ENCODE measurements at places on chromosomes 7 and 10.
A peak's percentile ranks its signal among the peaks of the same experiment; 100 is the strongest.

- ATAC-seq: no peak
Observed at GRCh38 chr10:106863549-106863948, 301.0 kb downstream of the SORCS1 start.

- no peak for ATAC-seq
Observed at GRCh38 chr7:3003936-3004335, 39.7 kb downstream of the CARD11 start.

DNA sequence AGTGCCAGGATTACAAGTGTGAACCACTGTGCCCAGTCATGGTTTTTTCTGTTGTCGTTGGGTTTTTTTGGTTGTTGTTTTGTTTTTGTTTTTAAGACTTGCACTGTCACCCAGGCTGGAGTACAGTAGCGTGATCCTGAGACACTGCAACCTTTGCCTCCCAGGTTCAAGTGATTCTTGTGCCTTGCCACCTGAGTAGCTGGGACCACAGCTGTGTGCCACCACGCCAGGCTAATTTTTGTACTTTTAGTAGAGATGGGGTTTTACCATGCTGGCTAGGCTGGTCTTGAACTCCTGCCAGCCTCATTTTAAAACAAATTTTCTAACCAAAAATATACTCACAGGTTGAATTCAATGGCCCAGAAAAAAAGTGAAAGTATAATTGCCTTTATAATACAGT, 174.1 kb downstream of the AHR start:
- ATAC-seq: no peak

DNA sequence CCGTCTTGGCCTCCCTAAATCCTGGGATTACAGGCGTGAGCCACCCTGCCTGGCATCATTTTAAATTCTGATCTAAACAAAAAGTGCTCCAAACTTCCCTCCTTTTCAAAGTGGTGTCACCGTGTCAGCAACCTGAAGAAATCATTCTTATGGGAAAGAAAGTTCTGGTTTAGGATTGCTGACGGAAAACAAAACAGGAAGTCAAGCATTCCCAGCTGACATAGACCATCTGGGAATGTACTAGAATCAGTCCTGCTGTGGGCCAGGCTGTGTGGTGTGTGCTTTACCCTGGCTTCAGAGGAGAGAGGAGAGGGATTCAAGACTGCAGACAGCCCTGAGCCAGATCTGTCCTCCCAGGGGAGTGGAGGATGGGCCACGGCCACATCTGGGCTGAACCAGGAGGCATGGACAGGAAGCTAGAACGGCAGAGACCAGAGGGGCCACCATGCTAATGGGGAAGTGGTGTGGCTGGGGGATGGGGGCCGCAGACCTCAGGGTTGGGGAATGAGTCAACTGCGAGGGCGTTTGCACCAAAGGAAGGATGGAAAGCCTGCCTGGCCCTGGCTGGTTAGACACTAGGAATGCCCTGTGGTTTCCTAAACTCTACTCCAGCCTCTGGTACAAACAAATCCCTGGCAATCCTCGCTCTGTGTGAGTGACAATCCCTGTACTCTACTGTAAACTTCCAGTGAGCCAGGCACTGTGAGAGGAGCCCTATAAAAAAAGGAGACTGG, 16.7 kb upstream of the CLIP2 start:
- peak; percentile 44 for ATAC-seq

DNA sequence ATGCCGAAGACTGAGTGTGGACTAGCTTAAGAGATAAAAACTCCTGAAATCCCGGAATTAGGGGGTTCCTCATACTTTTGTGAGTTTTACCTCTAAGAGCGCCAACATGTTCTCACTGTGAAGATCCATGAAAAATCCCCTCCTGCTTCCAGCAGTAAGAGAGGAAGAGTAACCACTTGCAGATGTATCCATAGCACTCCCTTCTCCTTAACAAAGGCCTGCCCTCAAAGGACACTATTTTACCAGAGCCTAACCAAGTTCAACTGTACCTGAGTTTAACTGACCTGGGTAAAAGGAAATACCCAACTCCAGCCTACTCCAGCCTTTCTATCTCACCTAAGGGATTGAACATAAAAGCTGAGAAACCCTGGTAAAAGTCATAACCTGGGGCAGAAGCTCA, 280.9 kb downstream of the POLR1F start:
- no peak for ATAC-seq

- ATAC-seq: no peak
Observed at GRCh38 chr7:134085311-134085710, 41.8 kb upstream of the LRGUK start.

DNA sequence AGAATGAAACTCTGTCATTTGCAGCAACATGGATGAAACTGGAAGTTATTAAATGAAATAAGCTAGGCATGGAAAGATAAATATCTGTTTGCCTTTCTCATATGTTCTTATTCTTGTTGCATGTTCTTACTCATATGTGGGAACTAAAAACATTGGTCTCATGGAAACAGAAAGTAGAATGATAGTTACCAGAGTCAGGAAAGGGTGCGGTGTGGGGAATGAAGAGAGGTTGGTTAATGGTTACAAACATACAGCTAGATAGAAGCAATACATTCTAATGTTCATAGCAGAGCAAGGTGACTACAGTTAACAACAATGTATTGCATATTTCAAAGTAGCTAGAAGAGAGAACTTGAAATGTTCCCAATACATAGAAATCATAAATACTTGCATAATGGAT, 105.1 kb downstream of the FAM107B start:
- no peak for ATAC-seq

GRCh38 chr7:2855386-2855785, 11.3 kb upstream of the GNA12 start:
- no peak for ATAC-seq

DNA sequence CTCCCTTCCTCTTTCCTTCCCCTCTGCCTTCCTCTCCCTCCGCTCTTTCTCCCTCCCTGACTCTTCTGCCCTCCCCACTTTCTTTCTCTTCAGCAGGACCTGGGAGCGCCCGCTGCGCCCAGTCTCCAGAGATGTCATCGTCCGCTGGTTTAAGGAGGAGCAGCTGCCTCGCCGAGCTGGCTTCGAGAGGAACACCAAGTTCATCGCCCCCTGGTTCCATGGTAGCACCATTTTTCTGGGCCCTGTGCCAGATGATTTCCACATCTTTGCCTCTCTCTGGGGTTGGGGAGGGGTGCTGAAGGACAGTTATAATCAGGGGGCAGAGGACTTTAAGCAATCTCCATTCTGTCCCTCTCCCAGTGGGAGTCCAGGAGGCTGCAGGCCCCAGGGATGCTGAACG, 71.6 kb downstream of the SH2D4B start:
- ATAC-seq: no peak

DNA sequence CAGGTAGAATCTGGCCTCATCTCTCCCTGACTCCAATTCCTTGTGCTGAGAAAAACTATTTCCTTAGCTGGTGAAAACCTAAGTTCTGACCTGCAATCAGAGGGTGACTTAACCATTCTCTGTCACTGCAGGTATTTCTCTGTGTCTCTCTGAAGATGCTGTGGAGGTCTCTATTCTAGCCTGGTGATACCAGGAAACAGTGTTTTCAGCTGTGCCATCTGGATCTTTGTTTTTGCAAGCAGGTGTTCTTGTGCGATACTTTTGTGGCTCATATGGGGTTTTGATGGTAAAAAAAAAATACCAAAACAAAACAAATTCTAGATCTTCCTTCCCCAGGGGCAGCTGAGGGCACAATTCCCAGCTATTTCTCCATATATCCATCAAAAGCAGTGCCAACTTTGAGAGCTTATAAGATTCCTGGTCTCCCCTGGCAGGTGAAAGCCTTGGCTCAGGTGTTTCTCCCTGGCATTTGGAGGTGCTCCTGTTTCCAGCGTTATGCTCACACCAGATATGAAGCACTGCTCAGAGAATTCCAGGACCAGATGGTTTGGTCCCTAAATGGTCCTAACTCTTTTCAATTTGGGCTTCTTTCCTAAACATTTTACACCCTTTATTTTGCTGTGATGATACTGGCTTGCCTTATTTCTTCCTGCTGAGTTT, 9.9 kb upstream of the NPVF start:
- ATAC-seq: no peak

GRCh38 chr10:29595636-29596225, 39.0 kb downstream of the SVIL start:
- ATAC-seq: no peak

DNA sequence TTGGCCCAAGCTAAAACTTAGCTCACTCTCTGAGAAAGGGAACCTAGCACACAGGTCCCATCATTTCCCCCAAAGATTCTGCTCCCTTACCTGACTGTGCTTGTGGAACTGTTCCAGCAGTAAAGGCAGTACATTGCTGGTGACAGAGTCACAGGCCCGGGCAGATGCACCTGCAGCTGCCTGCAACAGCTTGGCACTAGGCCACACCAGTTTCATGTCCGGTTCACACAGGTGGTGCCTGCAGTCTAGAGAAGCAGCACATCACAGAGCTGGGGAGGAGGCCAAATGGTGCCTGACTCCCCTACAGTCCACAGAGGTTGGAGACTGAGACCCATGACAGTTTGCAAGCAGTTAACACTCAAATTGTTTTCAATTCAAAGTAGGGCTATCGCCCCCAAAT, 22.2 kb downstream of the ZDHHC16 start:
- ATAC-seq: no peak

DNA sequence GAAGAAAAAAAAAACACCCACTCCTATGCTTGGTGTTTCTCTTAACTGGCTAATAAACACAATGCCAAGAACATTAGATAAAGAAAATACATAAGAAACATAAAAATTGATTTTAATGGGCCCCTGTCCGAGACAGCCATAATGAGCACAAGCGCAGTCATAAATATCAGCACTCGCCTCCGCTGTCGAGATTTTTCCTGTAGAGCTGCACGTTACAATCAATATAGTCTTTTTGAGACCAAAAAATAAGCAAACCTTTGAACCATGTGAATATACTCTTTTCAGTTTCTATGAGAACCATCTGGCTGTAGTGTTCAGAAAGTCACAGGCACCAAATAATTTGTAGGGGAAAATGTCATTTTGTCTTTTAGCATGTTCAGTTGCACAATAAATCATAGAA, 70.1 kb downstream of the MGMT start:
- no peak for ATAC-seq

- ATAC-seq: peak; percentile 14
Observed at GRCh38 chr7:149871576-149871975, 2.2 kb upstream of the ATP6V0E2 start.

- ATAC-seq: no peak
Observed at GRCh38 chr7:37095122-37095521, 353.5 kb downstream of the ELMO1 start.

DNA sequence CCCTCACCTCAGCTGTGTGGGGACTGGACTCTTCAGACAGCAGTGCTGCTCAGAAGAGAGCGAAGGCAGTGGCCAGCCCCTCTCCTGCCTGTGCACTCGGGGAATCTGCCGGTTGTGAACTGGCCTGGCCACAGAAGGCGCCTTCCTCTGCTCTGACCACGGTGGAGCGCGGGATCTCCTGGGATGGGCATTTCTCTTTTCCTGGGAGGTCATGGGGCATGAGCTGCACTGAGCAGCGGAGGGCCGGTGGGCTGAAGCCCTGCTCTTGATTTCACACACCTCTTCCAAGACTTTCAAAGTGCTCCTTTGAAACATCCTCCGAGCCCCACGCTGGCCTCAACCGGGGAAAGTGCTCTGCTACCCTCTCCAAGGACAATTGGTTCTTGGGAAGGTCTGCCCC, 125.6 kb upstream of the FAM20C start:
- ATAC-seq: no peak

GRCh38 chr7:47512481-47513176, 69.3 kb downstream of the TNS3 start:
- no peak for ATAC-seq

DNA sequence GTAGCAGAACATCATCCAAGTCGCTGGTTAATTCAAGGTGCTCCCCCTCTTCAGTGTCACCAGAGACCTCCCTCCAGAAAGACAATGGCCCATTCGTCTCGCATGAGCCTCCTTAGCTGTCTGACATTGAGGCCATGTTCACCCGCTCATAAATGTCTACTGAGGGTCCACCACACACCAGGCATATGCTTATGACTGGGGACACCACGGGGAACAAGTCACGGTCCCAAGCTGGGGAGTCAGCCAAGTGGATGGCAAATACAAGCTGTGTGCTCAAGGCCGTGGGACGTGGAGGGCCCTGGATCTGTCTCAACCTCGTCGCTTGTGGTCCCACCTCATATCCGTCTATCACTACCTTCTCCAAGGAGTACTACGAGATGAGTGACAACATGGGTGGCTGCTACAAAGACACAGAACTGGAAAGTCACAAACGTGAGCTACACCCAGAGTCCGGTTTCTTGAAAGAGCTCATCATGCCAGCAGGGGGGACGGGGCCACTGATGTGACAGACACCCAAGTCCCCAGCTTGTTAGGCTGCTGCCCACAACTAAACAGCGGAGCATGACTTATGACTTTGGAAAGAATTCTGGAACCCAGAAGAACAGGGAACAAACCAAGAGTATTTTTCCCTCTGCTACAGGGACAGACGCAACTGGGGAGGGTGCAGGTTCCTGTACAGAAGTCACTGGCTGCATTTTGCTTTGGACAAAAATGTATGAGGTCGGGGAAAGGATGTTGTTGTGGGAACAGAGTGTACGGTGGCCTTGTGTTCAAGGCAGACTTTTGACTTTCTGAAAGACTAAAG, 189.6 kb downstream of the COBL start:
- no peak for ATAC-seq

- ATAC-seq: no peak
Observed at GRCh38 chr10:77571490-77571889, 66.1 kb downstream of the KCNMA1 start.

DNA sequence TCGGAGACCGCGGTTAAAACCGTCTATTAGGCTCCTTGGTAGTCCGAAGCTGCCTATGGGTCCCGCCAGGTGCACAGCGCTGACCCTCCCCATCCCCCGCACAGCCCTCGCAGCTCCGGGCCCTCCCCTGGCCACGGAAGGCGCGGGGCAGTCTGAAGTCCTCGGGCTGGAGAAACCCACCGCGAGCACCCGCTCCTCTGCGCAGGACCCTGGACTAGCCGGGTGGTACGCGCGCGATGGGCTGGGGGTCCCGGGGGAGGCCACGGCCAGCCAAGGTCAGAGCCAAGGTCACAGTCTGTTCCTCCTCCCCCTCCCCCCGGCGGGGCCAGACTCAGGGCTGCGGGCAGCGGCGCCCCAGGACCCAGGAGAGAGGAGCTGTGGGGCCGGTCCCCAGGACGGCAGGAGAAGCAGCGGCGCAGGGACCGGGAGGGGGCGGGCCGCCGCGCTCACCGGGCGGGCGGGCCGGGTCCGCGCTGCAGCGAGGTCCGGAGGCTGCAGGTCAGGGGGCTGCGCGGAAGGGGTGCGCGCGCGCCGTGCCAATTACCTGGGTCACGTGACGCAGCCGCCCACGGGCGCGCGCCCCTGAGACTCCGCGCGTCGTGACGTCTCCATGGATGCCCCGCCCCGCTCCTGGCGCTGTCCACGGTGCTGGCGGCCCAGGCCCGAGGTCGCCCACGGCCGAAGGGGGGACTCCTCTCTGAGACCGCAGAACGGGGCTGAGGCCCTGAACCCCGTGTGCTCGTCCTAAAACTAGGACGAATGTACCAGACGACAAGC, at the start of gene OGDHL:
Gene OGDHL, minus strand, starts transcription at position 535 of the 777 bp plus-strand sequence. CDS start 3,731 bp downstream, outside the sequence.
- ATAC-seq: peak; percentile 58
